ENCODE measurements at places on chromosomes 3 and 15.

- no peak for DNase-seq
Observed at GRCh38 chr3:66023738-66024385, 14.9 kb downstream of the MAGI1 start.

- DNase-seq, result no peak
Observed at GRCh38 chr15:63601026-63601703, 4.0 kb downstream of the FBXL22 start.

DNA sequence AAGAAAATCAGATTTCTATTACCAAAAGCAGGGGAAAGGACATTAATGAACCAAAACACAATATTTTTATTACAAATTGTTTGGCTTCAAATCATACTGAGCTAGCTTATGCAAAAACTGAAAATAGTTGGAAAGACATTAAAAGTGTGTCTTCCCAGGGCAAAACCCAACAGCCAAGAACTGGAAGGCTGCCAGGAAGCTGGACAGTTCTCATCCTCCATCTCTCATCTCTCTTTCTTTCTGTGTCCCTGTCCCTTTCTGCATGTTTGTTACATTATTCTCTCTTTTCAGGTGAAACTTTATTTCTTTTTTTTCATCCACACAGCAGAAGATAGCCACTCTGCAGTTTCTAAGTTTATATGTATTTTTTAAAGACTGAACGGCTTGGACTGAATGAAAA lies 41.1 kb upstream of the SNTN start:
- no peak for DNase-seq

DNA sequence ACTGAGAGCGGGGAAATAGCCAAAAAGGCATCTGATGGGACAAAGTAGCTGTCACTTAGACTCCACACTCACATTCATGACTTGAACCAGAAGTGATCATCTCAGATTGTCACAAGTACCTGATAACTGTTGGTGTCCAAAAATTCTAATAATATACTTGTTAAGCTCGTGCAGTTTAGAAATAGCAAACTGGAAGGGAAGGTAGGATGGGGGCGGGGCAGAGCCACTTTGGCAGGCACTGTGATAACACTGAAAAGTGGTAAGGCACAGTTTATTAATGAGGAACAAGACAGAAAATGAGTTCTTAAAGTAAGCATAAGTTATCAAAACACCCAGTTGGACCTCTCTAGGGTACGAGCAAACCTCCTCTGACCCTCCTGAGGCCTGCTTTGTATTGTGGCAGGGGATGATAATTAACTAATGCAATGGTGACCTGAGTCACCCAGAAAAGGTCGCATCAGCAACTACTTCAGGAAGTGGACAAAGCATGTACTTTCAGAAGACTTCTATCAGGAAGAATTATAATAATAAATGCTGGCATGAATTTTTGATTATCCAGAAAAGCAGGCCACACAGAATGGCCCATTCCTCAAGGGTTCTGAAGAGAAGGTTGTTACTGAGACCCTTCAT lies 54.4 kb downstream of the ADCY5 start:
- no peak for DNase-seq

GRCh38 chr15:40773902-40774301 lies 4.1 kb downstream of the C15orf62 start:
- no peak for DNase-seq

GRCh38 chr3:55484191-55484689 lies 2.9 kb downstream of the WNT5A start:
- no peak for DNase-seq

- no peak for DNase-seq
Observed at GRCh38 chr15:26630857-26631256, 142.0 kb downstream of the GABRB3 start.

GRCh38 chr3:43203022-43203421 lies 83.3 kb upstream of the SNRK start:
- no peak for DNase-seq

DNA sequence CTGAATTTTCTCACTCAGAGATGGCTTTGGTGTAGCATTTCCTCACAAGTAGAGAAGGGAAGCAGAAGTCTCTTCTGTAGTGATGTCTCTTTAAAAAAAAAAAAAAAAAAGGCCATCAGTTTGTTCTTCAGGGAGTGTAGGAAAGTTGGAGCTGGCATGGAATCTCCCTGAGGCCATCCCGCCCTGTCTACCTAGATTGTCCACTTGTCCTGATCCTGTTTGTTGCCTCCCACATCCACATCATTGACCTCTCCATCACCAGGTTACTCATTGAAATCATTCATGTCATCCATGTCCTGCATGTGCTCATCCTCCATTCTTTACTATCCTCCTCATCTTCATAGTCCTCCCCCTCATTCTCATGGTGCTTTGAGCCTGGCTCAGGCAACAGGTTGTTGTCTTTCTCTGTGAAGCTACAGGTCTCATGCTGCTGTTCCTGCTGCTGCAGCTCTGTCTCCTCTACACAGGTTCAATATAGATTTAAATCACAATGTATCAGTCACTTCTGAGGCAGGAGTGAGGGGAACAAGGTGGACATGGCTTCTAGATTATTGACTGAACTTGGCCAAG lies 556.3 kb upstream of the NAALADL2 start:
- no peak for DNase-seq

GRCh38 chr3:27712136-27713077 lies 9.7 kb downstream of the EOMES start:
- DNase-seq, result peak; percentile 66

DNA sequence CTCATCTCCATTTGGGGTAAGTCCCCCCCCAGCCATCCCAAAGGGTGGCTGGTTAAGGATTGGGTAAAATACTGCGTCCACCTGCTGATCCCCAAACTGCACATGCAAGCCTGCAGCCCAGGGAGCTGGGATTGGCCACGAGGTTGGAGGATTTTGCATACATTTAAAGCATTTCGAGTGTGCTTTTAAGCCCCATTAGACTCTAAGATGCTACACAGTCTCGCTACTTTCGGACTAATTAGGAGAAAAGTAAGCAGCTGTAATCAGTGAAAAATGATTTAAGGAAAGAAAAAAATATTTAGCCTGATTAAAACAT lies 23.9 kb downstream of the SLC6A6 start:
- no peak for DNase-seq

- no peak for DNase-seq
Observed at GRCh38 chr3:17175187-17175807, 290.5 kb downstream of the PLCL2 start.

GRCh38 chr3:146503461-146504202 lies 34.3 kb upstream of the PLSCR2 start:
- peak; percentile 37 for DNase-seq

GRCh38 chr3:94046533-94046932 lies 16.2 kb downstream of the DHFR2 start:
- DNase-seq, result no peak

DNA sequence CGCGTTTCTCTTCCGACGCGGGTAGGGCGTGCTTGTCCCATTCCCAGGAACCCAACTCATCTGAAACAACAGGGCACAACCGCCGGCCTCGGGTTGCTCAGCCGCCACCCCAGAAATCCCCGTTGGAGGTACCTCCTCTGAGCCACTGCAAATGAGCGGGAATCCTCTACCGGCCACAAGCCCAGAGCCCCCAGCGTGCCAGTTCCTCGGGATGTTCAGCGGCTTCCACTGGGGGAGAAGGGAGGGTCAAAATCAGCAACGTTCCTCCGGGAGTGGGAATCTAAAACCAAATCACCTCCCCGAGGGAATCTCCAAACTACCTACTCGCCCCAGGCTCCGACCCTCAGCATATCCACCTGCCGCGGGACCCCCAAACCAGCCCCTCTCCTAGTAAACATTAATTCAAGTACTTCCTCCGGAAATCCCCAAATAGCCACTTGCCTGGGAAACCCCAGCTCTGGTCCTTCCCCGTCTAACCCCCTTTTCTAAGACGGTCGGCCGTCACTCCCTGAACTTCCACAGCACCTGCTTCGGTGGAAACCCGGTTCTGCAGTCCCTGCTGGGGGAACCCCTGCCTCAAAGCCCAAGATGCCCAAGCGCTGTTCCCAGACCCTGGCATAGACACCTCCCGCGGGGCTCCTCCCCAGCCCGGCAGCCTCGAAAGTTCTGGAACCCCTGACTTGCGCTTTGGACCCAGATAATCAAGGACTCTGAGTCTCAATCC lies 887 bp downstream of the OXTR start:
- DNase-seq, result no peak

Measured in prostate gland (tissue), 2 donors.